ENCODE measurements at places on chromosomes 5 and 9.

DNA sequence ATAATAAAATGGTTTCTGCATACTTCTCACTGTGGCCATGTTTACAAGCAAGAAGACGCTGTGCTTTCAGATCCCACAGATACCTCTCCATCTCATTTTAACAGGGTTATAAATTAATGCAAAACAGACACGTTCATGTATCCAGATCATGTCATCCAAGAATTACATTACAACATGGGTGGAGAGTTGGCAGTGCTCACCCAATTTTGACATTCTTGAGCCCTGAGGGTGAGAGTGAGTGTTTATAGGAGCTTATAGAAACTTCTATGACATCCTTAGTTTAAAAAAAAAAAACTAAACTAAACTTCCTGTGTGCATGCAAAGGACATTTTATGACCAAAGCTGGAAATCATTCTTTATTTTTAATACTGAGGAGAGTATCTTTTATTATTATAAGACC lies 9.1 kb downstream of the PRKACG start:
- DNase-seq = no peak

- DNase-seq = no peak
Measured at GRCh38 chr9:121562301-121562700, 62.7 kb upstream of the GGTA1 start.

GRCh38 chr9:33159777-33160127 lies 7.4 kb downstream of the B4GALT1 start:
- DNase-seq = peak; percentile 52

GRCh38 chr9:31840702-31841101 lies 543.7 kb upstream of the ACO1 start:
- no peak for DNase-seq

GRCh38 chr5:82351754-82352145 lies 73.6 kb upstream of the RPS23 start:
- DNase-seq = no peak

Data from activated CD4-positive, alpha-beta T cell treated with anti-CD3 and anti-CD28 coated beads, Interleukin-2, amount 50 U/mL, for 1 hour (primary cell).